ENCODE measurements at places on chromosomes 6 and 20.
A peak's percentile ranks its signal among the peaks of the same experiment; 100 is the strongest.

GRCh38 chr6:137102851-137103492 lies 58.2 kb upstream of the IL20RA start:
- no peak for DNase-seq

DNA sequence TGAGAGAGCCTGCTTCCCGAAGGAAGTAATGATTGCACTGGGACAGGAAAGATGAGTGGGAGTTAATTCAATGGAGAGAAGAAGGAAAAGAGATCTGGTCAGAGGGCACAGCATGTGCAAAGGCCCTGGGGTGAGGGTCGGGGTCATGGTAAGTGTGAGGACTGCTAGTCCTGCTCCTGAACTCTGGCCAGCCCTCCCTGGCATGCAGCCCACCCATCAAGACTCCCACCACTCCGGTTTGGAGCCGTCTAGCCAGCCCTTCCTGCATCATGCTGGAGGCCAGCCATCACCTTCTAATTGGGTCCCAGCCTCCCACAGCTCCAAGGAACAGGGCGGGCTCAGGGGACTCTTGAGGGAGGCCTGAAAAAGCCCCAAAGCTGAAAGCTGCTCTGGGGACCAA lies 42.1 kb downstream of the SRSF3 start:
- DNase-seq, result no peak

- DNase-seq, result no peak
Measured at GRCh38 chr6:167093406-167093921, 29.4 kb upstream of the CCR6 start.

DNA sequence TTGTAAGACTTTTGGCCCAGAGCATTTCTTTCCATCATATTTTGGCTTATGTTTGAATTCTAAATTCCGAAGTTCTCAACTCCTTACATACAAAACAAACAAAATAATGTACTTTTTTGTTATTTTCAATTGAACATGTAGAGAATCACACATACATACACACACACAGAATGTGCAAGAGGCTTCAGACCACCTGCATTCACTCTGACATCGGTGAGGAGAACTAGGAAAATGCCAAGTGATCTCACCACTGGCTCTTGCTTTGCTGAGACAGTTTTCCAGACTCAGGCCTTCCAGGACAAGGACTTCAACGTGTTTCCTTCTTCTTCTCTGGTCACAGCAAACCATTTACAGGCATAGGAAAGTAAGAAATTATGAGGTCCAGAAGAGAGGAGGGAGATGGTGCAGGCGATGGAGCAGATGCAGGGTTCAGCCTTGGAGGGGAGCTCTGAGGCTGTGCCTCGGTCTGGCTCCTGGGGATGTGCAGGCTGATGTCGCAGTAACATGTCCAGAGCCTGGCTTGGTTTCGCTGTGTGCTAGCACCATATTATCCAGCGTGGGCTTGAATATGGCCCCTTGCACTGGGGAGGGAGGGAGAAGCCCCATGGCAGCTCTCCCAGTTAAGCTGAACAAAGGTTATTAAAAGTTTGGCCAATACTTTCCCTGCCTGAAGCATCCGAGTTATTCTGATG lies 93.4 kb downstream of the DACT2 start:
- DNase-seq, result no peak

DNA sequence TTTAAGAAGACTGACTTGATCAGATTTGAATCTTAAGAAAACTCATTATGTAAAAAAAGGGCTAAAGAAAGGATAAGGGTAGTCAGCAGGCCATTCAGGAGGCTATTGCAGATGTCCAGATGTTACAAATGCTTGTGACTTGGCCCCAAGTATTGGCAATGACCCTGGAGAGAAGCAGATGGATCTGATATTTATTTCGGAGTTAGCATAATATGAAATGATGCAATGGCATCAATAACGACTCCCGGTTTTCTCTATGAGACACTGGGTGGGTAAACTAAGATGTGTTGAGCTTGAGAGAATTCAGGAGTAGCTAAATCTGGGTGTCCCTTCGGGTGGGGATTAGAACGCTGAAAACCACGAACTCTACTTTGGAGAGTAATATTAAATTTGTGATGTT lies 149.7 kb downstream of the LAMA2 start:
- DNase-seq, result no peak

DNA sequence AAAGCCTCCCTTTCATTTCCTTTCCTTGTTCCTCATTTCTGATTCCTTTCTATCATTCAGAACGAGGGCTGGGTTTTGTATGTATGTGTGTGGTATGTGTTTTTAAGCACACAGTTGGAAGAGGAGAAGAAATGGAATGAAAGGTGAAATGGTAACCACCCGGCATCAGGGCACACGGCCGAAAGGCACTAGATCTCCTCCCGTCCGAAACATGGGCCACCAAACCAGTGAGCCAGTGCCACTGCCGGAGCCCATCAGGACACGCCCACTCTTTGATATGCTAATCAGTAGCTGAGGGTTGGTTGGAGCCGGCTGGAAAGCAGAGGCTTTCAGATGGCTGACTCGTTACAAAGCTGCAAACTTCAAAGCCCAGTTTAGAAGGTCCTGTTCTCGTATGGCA lies 228.6 kb upstream of the JARID2 start:
- DNase-seq, result peak; percentile 24

- no peak for DNase-seq
Measured at GRCh38 chr6:89386917-89387491, 25.1 kb downstream of the RRAGD start.

DNA sequence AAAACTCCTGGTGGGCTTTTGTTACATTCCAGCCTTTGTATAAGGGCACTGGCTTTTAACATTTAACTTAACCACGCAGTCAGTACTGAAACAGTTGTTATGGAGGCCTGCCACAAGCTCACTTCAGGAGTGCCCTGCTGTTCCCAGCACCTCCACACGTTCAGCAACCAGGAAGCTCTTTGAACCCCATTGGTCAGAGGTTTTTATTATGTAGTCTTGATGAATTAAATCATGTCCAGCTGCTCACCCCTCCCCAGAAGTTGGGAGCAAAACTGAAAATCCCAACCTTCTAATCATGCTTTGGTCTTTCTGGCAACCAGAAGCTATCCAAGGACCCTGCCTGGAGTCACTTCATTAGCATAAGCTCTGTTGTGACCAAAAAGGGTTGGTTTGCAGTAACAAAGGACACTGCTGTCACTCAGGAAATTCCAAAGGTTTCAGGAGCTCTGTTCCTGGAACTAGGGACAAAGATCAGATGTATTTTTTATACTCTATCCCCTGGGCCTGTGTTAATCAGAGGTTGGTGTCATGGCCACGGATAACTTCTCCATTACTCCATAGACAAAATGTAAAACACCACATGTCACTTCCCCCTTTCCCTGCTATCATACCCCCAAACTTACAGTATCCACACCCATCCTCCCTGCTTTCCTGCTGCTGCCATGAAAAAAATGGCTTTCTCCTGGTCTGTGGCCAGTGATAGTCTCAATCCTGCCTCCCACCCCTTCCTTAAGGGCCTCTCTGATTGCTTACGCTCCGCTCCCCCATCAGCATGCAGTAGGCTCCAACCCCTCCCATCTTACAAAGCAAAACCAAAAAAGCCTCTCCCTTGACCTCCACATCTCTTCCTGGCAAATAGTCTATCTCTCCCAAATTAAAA lies 3.1 kb downstream of the ARMC12 start:
- no peak for DNase-seq

DNA sequence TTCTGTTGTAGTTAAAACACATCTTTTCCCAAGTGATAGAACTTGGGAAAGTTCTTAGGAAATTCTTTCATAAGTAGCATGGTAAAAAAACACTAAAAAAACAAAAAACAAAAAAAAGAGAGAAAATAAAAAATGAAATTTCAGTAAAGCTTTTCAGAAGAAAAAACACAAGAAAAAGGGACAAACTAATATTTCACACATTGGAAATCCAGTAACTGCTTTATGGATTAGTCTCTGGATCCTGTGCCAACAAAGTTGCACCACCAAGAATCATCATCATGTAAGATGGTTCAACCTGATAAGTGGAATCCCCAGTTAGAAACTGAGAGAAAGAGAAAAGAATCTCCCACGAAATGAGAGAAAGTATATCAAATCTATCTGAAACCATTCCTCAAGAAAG lies 144.2 kb downstream of the GMDS start:
- DNase-seq, result no peak

DNA sequence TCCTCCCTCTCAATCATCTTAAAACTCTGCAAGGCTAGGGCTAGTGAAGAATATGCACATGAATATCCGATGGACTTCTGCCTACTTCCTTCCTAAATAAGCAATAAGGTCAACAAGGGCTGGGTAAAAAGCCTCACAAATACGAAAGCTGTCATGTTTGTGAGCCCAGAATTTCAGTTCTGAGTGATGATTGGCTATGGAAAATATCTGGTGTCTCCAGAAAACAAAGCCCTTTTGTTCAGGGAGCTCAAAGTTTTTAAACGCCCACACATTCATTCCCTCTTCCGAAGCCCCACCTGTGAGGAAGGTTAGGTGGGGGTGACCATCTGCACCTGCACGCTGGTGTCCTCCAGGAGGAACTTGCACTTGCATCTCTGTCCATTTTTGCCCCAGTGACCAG lies 126.9 kb upstream of the ARMC2 start:
- no peak for DNase-seq

GRCh38 chr6:10586302-10586701 lies 65.2 kb downstream of the GCNT2 start:
- peak; percentile 48 for DNase-seq

DNA sequence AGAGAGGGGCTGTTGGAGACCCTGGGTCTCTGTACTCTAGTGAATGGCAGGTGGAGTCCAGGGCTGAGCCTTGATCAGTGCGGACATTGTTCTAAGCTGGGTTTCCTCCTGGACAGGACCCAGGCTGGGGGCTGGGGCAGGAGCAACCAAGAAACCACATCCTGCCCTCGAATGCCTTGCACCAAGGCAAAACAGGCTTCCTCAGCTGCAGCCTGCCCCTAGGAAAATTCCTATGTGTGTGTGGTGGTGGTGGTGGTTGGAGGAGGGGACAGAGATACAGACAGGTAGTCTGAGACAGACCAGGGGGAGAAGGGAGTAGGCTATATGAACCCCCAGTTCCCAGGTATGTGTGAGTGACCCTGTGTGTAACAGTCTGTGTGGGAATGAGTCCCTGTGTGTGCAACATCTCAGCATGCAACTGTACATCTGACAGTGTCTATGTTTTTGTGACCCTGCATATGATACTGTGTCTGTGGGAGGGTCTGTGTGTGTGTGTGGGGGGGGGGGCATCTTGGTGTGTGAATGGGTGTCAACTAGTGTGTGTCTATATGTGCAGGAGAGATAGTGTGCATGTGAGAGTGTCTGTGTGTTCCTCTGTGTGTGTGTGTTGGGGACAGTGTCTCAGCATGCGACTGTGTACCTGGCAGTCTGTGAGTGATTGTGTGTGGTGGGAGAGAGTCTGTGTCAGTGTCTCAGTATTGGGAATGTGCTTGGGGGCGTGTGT lies 3.0 kb downstream of the GLP1R start:
- DNase-seq, result peak; percentile 4
